ENCODE measurements at places on chromosomes 1 and 21. TPM values are rescaled to one million over a fixed set of nuclear protein-coding genes. Genes with fewer than 3 reads are reported as not detected.

The PGLYRP4 gene
- total RNA-seq = not detected

The RIPK4 gene
- not detected for total RNA-seq

The NID1 gene
- 24.3 TPM for total RNA-seq

The ADAM30 gene
- total RNA-seq = not detected

Measured in temporal lobe (tissue), 4 donors.